ENCODE measurements at places on chromosomes 12 and 14.
A peak's percentile ranks its signal among the peaks of the same experiment; 100 is the strongest.

- peak; percentile 30 for DNase-seq
Measured at GRCh38 chr12:90102957-90103652, 394.5 kb upstream of the ATP2B1 start.

- no peak for DNase-seq
Measured at GRCh38 chr14:76589246-76589645, 172.0 kb upstream of the VASH1 start.

DNA sequence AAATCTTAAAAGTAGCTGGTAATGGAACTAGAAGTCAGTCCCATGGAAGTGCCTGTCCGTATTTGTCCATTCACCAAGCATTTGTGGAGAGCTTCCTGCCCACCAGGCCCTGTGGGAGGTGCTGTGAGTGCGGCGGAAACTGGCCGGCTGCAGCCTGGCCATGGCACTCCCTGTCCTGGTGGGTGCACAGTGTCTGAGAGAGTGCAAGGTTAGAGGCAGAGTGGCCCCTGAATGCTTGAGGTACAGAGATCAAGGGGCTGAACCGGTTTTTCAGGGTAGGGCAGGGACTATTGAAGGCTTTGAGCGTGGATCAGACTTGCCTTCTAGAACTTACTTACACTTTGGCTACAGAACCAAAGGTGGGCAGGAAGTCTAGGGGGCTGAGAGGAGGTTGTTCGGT lies 92.9 kb downstream of the ESR2 start:
- DNase-seq: no peak

- no peak for DNase-seq
Measured at GRCh38 chr14:30223385-30223785, 295.7 kb upstream of the PRKD1 start.

DNA sequence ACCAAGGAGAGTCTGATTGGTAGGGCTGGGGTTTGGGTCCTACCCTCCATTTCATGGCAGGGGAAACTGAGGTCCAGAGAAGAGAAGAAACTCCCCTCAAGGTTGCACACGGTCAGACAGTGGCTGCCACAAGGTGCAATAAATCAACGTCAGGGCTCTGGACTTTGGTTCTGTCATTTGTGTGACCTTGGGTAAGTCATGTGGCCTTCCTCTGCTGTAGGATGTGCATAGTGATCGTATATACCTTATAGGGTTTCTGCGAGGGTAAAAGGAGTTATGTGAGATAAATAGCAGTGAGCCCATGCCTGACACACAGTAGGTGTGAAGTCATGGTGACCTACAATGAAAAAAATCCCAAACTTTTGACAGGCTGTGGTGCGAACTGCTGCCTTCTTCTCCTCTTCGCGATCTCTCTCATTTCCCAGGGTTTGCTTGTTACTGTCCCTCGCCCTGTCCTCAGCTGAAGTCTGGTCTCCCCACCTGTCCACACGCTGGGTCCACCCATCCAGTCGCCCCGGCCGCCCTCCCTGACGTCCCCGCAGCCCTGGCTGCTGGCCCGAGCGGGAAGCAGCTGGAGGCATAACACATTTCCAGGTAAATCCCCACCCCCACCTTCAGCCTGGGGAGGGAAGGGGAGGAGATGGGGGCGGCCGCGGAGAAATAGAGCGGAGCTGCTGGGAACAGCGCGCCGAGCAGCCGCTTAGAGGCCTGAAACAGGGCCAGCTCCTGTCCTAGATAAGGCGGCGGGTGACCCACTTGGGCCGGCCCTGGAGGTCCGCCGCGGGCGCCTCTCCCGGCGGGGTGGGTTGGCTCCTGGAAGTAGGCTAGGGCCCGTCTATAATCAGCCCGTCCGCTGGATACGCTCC lies 1.8 kb upstream of the FAM222A start:
- DNase-seq: no peak

DNA sequence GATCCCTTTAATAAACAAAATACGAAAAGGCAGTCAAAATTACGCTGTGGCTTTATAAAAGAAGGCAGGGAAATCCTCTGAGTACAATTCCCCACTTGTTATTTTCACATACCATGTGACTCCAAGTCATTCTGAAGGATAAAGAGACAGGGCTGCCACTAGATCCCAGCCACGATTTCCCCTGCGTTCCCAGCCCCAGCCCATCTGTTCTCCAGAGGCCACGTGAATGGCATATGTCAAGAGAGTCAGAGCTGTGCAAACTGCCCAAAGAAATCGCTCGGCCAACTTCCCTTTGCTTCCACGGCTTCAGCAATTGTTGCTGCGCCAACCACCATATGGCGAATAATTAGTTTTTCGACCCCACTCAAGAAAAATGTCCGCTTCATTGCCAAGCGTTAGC lies 161.3 kb downstream of the C12orf42 start:
- DNase-seq: no peak

DNA sequence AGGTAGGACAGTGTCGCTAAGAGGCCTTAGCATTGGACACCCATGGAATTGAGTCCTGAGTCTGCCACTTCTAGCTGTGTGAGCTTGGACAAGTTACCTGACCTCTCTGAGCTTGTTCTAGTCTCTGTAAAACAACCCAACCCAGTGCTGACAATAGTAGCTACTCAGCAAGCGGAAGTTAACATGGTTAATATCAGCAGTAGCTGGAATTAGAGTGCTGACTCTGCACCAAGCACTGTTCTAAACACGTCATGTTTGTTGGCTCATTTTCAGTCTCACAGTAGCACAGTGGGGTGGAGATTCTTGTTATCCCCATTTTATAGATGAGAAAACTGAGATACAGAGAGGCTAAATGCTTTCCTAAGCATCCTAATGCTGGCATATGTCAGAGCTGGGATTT lies 47.5 kb upstream of the RIN3 start:
- no peak for DNase-seq

GRCh38 chr12:12072064-12072760 lies 1.5 kb downstream of the BCL2L14 start:
- DNase-seq: peak; percentile 18

DNA sequence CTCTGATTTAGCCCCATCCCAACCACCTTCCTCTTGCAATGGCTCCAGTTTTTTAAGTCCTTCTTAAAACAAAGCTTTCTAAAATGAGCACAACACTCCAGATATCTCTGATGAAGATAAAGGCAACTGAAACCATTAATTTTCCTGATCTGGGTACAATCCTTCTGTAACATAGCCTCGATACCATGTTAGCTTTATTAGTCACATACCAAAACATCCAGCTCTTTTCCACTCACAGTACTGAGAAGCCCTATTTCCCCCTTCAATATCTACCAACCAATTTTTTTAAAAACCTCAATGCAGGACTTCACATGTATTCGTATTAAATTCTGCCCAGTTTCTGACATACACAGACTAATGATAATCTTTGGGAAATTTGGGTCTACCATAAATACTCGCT lies 105.9 kb downstream of the MED13L start:
- no peak for DNase-seq

- DNase-seq: no peak
Measured at GRCh38 chr14:54048311-54048710, 91.7 kb upstream of the BMP4 start.

GRCh38 chr12:1691123-1692007 lies 495 bp downstream of the ADIPOR2 start:
- peak; percentile 27 for DNase-seq

GRCh38 chr14:92600318-92601053 lies 86.9 kb downstream of the RIN3 start:
- no peak for DNase-seq

- no peak for DNase-seq
Measured at GRCh38 chr14:59240356-59240755, 51.9 kb downstream of the DAAM1 start.

DNA sequence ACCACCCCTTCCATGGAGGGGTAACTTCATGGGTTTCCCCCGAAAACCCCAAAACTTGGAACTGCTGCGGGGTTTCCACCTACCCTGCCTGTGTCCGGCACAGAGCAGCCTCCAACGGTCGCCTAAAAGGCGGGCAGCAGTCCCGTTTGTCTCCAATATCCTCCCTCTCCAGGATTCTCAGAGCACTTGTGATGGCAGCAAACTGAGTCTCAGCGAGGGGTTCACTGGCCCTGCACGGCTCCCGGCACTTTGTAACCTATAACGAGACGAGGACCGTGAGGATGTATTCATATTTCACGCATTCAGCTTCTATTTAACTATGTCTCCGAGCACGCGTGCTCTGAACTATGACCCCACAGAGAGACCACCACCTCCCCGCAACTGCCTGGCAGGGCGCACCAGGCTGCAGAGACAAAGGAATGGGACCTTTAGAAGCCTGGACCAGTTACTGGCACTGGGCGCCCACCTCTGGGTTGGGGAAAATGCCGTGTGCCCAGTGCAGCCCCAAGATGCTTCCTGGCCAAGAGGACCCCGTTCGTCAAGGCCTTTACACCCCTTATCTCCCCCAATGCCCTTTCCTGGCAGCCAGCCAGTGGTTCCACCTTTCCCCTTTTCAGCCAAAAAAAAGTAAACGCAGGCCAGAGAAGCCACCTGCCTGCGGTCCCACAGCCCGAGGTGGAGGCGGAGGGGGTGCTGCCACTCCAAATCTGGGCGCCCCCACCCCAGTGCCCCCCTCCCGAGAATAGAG lies 173.1 kb upstream of the RTL1 start:
- no peak for DNase-seq

- DNase-seq: no peak
Measured at GRCh38 chr14:99516156-99516870, 35.1 kb downstream of the CCNK start.

DNA sequence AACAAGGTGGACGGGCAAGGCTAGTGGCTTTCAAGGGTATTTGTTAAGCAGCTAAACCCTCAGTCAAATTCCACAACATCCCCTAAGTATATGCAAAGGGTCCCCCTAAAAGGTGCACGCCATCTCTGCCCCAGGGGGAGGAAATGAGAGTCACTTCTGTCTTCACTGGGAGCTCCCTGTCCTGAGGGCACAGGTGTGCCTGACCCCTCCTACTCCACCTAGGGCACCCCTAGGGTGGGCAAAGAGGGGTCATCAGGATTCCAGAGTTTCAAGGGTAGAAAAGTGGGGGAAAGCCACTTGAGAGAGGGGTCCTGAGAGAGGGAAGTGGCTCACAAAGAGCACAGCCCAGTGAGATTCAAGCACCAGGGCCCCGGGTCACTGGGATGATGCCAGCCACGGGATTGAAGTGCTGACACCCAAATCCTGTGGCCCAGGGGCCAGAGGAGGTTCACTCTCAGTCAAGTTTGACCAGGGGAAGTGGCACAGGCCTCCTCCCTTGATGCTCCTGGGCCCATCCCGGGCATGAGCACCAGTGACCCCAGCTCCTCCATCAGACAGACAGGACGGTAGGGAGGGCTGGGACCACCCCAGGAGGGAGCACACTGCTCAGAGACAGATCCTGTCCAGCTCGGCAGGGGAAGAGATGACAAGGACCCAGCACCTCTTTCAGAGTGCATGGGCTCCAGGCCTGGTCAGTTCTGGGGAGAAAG lies 82.3 kb upstream of the BCL11B start:
- no peak for DNase-seq

DNA sequence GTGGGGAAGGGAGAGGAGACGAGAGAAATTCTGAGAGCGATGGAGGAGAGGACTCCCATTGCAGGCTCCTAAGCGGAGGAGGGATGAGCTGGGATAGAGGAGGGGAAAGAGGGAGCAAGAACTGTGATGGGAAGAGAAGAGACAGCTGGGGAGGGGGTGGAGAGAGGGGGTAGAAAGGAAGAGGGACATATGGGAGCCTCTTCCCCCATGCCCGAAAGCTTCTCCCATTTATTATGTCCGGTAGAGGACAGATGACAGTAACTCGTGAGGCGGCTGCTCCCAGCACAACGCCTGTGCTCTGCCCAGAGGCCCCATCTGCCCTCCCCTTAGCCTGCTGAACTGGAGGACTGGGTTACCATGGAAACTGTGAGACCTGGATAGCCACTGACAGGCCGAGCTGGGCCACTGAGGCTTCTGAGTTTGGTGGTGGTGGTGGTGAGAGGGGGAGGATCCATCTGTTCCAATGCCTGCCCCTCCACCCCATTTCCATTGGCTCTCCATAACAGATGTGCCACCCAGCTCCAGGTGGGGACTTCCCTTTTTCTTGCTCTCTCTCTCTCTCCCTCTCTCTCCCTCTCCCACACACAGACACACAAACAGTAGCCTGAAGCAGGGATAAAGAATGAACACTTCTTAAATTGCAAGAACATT lies 8.3 kb downstream of the CPNE6 start:
- no peak for DNase-seq

GRCh38 chr12:64781280-64782190 lies 22.3 kb upstream of the GNS start:
- DNase-seq: no peak

GRCh38 chr12:108166505-108166904 lies 37.4 kb downstream of the WSCD2 start:
- no peak for DNase-seq

GRCh38 chr12:46368138-46368537 lies 4.4 kb downstream of the SLC38A2 start:
- no peak for DNase-seq

DNA sequence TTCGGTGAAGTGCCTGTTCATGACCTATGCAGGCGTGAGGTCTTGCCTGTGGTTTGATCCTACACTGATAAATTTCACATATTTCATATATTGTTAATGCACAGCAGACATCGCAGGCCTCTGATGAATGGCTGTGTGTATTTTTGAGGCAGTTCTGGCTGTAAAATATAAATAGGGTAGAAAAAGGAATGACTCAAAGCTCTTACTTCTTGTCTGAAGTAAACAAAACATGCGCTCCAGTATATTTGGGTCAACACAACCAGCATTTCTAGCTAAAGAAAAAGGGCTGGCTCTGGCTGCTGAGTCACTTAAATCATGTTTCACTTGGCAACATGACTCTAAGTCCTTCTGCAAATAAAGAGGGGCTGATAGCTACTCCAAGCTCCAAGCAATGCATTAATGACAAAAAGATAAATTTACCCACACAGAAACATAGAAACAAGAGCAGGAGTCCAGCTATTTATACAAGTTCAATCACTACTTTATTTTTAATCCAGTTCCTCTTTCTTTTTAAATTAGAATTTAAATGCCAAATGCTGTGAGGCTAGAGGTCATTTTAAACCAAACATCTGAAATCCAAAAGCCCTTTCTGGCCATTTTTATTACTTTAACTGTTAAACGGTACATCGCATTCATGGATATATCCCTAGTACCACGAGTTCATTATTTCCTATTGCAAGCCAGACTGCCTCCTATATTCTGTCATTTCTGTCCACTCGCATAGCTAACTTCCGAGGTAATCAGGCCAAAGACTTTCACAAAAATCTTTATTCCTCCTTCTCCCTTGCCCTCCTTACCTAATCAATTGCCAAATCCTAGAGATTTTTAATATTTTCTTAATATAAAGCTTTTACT lies 54.3 kb upstream of the TMCC3 start:
- no peak for DNase-seq

- no peak for DNase-seq
Measured at GRCh38 chr14:83940253-83940652, 1589.7 kb upstream of the FLRT2 start.

DNA sequence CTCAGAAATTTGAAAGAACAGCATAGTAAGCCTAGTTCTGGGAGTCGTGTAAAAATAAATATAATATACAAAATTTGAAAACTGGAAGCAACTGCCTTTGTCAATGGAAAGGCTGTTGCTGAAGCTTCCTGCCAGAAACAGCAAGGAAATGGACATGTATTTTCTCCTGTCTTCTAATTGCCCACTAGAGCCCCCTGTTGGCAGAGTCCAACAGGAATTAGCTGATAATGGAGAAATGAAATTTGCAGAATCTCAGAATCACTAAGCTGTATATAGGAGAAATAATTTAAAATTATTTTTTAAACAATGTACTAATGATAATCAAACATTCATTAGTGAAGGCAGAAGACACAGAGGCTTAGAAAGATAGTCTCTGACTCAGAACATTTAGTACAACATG lies 414.8 kb downstream of the SLC6A15 start:
- DNase-seq: no peak

GRCh38 chr12:80041692-80042091 lies 57.6 kb upstream of the OTOGL start:
- no peak for DNase-seq

- no peak for DNase-seq
Measured at GRCh38 chr12:89884416-89884898, 175.8 kb upstream of the ATP2B1 start.
